Thoracic aorta (tissue), 2 donors: ENCODE measurements at places on chromosomes 2 and 18.

DNA sequence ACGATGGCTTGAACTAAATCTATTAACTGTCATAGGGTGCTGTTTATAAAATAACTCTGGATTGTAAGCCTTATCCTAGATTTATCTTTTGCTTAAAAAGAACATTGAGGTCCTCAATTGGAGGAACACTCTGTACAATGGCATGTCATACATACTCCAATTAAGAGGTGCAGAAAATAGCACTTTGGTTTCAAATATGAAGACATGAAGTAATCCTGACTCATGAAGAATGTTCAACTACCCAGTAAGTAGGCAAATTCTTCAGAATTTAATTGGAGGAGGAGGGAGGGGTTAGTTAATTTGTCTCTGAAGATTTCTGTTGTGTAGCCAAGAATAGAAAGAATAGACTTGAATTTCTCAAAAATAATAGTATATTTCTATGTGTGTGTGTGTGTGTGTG, 36.1 kb downstream of the DCC start:
- no peak for DNase-seq

DNA sequence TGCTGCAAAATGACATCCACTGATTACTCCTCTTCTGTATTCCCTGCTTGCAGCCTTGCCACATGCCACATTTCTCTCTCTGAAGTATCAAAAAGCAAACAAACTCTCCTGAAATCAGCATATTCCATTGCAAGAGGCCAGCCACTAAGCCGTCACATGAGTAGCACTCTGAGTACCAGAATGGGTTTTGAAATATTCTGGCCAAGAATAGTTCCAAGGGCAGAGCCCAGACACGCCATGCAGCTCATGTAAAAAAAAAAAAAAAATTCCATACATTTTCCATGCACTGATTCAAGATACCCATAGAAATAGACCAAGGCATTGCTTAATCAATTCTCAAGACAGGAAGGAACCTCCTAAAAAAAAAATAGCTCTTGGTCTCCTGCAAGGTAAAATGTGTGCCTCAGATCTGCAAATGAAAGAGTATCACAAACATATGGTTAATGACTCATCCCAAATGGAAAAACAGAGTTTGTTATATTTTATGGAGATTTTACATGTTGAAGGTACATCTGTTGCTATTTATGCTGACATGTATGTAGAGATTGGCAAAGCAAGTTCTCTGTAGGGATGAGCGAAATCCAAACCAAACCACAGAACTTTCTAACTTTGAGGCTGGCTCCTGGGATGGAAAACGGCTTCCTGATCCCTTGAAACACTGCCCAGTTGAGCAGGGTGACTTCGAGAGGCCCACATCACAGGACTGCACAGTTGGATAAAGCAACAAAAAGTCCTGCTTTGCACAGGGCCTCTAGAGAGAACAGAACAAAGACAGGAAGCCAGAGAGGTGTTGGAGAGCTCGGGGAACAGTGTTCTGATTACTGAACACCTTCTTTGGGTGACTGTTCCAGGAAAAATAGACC, 346.2 kb downstream of the ZNF521 start:
- DNase-seq, result no peak

DNA sequence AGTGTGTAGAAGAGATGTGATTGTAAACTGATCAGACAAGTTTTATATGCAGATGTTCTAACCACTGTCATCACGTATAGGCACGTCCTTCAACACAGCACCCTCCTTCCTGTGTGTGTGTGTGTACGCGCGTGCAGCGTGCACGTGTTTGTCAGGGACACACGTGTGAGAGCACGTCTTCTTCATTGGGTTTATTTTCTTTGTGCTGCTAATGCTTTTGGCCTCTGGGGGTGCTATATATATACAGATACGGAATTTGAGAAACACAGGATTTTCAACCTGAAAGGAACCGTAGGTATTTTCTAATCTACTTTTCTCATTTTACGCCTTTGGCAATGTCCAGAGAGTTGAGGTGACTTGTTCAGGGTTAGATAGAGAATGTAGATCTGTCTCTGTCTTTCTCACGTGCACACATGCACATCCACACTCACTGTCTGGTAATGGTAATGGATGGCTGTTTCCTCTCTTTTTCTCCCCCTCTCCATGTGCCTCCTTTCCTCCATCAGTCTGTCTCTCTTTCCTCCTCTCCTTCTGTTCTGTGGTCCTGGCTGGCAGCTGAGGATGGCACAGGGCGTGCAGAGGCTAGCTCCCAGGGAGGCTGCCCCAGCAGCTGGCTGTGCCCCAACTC, 13.4 kb upstream of the CELF4 start:
- no peak for DNase-seq

DNA sequence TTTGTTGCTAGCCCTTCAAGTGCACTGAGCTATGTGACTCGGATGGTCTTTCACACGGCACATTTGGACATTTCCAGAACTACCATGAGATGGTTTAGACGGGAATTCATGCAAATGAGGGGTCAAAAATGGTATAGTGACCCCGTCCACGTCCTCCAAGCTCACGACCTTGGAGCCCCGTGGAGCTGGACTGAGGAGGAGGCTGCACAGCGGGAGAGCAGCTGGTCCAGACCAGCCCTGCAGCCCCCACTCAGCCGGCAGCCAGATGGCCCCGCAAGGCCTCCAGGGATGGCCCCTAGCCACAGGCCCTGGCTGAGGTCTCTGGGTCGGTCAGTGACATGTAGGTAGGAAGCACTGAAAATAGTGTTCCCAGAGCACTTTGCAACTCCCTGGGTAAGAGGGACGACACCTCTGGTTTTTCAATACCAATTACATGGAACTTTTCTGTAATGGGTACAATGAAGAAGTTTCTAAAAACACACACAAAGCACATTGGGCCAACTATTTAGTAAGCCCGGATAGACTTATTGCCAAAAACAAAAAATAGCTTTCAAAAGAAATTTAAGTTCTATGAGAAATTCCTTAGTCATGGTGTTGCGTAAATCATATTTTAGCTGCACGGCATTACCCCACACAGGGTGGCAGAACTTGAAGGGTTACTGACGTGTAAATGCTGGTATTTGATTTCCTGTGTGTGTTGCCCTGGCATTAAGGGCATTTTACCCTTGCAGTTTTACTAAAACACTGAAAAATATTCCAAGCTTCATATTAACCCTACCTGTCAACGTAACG, 88.8 kb downstream of the EPAS1 start:
- no peak for DNase-seq

DNA sequence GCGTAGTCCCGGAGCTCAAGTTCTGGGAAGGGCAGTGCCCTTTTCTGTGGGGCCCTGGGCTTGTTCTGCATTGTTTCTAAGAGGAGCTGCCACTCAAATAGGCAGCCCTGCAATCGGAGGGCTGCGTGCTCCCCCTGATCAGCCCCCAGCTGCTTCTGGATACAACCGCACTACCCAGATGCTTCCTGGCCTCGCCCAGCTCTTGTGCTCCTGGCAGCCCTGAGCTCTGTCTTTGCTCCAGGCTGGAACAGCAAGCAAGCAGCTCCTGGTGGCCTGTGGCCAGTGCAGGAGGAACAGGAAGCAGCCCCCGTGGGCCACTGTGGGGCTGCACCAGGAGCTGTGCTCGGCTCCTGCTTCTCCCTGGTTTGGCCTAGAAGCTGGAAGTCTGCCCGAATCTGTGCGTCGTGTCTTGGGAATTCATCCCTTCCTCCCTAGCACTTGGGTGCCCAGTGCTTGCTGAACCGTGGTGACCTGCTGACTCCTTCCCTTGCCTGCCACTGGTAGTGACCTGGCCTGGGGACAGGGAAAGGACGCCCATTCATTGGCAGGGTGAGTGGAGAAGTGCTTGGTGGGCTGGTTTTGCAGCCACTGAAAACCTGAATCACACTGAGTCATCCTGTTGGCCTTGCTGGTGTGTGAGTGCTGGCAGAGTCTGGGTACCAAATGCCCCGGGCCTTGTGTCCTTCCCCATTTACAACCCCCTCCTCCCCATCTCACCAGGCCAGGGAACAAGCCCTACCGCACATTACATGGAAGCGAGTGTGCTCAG, 27.3 kb upstream of the NTSR2 start:
- peak; percentile 71 for DNase-seq

DNA sequence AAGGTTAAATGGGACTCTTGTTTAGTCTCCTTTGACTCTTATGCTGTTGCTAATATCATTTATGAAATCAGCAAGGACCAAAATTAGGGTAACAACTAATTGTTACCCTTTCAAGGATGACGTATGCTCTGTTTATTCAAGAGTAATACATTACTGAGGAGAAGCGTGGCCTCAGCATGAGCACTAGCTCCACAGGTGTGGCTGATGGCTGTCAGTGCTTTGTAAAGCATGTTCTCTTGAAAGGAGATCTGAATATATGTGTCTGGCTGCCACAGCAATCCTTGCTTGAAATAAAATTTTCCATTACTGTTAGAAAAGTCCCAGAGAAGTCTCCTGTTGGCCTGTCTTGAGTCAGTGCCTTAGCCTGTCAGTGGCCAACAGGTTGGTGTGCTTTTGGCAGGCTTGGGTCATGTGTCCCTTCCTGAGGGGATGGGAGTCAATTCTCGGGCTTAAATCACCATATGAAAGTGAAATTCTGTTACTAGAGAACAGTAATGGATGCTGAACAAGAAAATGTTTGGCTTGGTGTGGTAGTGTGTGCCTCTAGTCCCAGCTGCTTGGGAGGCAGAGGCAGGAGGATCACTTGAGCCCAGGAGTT, 32.7 kb downstream of the ABI2 start:
- DNase-seq, result no peak

- DNase-seq, result no peak
Observed at GRCh38 chr2:42856891-42857632, 64.7 kb upstream of the HAAO start.

DNA sequence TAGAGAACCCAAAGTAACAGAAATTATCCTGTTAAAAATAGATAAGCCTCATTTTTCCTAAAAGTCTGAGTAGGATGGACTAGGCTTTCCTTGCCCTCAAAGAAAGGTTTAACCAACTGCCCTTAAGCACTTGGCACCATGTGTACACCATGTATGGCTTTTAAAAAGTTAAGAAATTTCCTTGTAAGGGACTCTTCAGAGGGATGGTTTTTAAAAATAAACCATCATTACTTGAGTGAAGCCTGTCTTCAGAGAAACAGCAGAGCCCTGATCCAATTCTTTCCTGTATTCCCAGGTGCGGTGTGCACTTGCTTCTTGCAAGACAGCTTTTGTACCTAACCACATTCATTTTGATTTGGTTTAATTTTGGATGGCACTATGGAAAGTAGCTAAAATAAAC, 1.1 kb upstream of the NEMP2 start:
- no peak for DNase-seq

GRCh38 chr2:52258038-52258437, 1226.1 kb upstream of the NRXN1 start:
- DNase-seq, result no peak

GRCh38 chr2:136246086-136246669, 128.2 kb upstream of the CXCR4 start:
- DNase-seq, result no peak

- no peak for DNase-seq
Observed at GRCh38 chr2:176574484-176575236, 305.4 kb downstream of the MTX2 start.

DNA sequence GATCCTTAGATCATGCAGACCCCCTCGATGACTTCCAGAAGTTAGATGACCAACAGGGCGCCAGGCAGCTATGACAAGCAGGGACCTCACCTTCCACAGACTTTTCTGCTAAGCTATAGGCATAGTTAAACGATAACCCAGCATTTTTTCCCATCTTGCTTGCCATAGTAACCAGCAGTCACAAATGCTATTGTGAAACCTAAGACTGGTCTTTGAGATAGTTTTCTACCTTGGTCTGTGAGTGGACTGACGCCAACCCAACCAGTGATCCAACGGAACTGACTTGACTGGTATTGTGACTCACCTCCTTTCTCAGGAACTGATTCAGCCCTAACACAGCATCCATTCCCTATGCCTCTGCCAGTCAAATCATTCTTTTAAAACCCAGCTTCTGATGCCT, 361.2 kb downstream of the LRRTM4 start:
- no peak for DNase-seq

DNA sequence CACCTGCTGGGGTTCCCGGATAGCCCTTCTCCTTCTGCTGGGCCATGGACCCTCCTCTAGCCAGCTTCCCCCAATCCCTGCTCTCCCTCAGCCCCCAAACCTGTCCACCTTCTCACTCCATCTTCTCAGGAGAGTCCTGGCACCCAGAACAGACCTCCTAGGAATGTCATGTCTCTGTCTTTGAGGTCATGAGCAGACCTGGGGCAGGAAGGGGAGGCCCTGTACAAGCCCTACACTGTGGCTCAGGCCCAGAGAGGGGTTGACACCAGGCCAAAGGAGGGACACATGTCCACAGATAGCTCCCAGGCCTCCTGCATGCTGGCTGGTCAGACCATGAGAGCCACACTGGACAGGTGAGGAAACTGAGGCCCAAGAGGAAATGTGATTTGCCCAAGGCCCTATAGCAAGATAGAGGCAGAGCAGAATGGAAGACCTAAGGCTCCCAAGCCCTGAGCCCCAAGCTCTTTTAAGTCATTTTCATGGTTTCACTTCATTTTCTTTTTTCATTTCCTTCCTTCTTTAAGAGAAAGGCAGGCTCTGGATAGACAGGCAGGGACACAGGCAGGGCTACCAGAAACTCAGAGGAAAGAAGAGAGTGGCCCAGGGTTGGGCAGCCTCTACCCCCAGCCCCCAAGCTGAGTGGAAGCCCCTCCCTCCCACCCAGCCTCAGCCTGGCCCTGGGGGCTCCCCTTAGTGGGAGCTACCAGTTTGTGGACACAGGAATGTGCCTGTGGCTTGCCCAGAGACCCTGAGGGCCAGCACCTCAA, 159.7 kb downstream of the SMAD7 start:
- no peak for DNase-seq

- no peak for DNase-seq
Observed at GRCh38 chr2:20185176-20186022, 39.5 kb downstream of the SDC1 start.

DNA sequence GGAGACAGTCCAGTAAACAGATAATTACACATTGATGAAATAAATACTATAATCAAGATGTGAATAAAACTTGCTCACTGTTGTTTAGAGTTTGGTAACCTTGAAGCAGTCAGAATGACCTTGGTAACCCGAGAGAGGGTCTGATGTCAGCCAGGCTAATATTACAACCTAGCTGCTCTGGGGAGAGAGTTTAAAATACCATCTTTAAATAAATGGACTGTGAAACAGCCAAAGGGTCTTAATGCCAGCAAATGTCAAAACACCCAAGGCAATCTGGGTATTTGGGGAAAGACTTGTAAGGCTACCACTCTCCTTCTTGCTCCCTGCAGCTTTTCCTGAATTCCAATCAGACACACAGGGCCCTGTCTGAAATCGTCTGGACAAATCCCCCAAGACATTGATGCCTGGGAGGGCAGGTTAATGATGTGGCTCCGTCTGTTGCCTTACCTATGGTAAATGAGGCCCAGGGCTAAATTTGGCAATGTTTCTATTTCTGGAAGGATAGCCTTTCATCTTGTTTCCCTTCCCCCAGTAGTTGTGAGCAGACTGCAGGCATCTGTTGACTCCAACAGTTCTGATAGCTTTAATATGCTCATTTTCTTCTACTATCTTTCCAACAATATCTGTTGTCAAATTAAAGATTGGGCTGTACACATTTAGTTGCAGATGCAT, 43.0 kb upstream of the ITGB6 start:
- DNase-seq, result no peak

GRCh38 chr2:103289105-103289725, 527.4 kb downstream of the TMEM182 start:
- DNase-seq, result no peak

- DNase-seq, result no peak
Observed at GRCh38 chr2:12074126-12074844, 327.9 kb downstream of the LPIN1 start.

- no peak for DNase-seq
Observed at GRCh38 chr18:7980136-7980535, 413.0 kb downstream of the PTPRM start.

- DNase-seq, result no peak
Observed at GRCh38 chr18:49601211-49601610, 39.4 kb downstream of the LIPG start.

GRCh38 chr2:200423541-200423940, 86.3 kb downstream of the KCTD18 start:
- no peak for DNase-seq
